ENCODE measurements at places on chromosomes 5 and 9. TPM values are rescaled to one million over a fixed set of nuclear protein-coding genes. Genes with fewer than 3 reads are reported as not detected.

TAF11L10 gene
- total RNA-seq: not detected

PCDHA6 gene
- total RNA-seq: not detected

MSX2 gene
- 11.7 TPM for total RNA-seq

SOX30 gene
- total RNA-seq: not detected

SSBP2 gene
- 12.0 TPM for total RNA-seq

CCIN gene
- not detected for total RNA-seq

GRM6 gene
- total RNA-seq: not detected

PCDHGA1 gene
- 0.72 TPM for total RNA-seq

NAIP gene
- 8.5 TPM for total RNA-seq

DENND4C gene
- total RNA-seq: 34.4 TPM

MAST4 gene
- 0.69 TPM for total RNA-seq

SPOUT1 gene
- 21.1 TPM for total RNA-seq

OBP2B gene
- not detected for total RNA-seq

PCDHGB6 gene
- 0.62 TPM for total RNA-seq

SPATA31E1 gene
- not detected for total RNA-seq

RAPGEF1 gene
- total RNA-seq: 27.7 TPM

CAMK2A gene
- not detected for total RNA-seq

SMARCA2 gene
- total RNA-seq: 24.0 TPM

FRMD3 gene
- total RNA-seq: 2.7 TPM

ASPN gene
- total RNA-seq: not detected

C5orf46 gene
- total RNA-seq: not detected

LVRN gene
- 0.64 TPM for total RNA-seq

GCNT1 gene
- 0.55 TPM for total RNA-seq

TARS1 gene
- total RNA-seq: 468 TPM

ANKRD55 gene
- total RNA-seq: not detected

TEK gene
- total RNA-seq: not detected

CNTNAP3B gene
- 0.46 TPM for total RNA-seq

PCDHB14 gene
- total RNA-seq: 2.7 TPM

FBXL7 gene
- total RNA-seq: 3.9 TPM

ENHO gene
- not detected for total RNA-seq

PCDHGB4 gene
- 5.5 TPM for total RNA-seq

LNPEP gene
- 36.3 TPM for total RNA-seq

DNAJB5 gene
- total RNA-seq: 0.17 TPM

C5orf63 gene
- total RNA-seq: 12.2 TPM

TOR2A gene
- total RNA-seq: 8.9 TPM

All from NCI-H460 (cell line).